ENCODE measurements at places on chromosomes 1 and 21. TPM values are rescaled to one million over a fixed set of nuclear protein-coding genes. Genes with fewer than 3 reads are reported as not detected.

GBP6 gene
- total RNA-seq: not detected

GPR25 gene
- total RNA-seq: not detected

CD1D gene
- 0.65 TPM for total RNA-seq

LYPD8 gene
- not detected for total RNA-seq

DCDC2B gene
- total RNA-seq: not detected

GIPC2 gene
- 4.9 TPM for total RNA-seq

NPR1 gene
- total RNA-seq: 49.1 TPM

CALML6 gene
- total RNA-seq: 1.3 TPM

RIPPLY3 gene
- total RNA-seq: not detected

RHBDL2 gene
- not detected for total RNA-seq

HES3 gene
- not detected for total RNA-seq

S100A13 gene
- 281 TPM for total RNA-seq

MSH4 gene
- total RNA-seq: 0.19 TPM

WDR77 gene
- 18.5 TPM for total RNA-seq

ALPL gene
- 2.6 TPM for total RNA-seq

INTS11 gene
- 50.5 TPM for total RNA-seq

SMPDL3B gene
- total RNA-seq: 1.1 TPM

MTARC1 gene
- total RNA-seq: 289 TPM
